ENCODE measurements at places on chromosomes 5 and 9. TPM values are rescaled to one million over a fixed set of nuclear protein-coding genes. Genes with fewer than 3 reads are reported as not detected.

DNA sequence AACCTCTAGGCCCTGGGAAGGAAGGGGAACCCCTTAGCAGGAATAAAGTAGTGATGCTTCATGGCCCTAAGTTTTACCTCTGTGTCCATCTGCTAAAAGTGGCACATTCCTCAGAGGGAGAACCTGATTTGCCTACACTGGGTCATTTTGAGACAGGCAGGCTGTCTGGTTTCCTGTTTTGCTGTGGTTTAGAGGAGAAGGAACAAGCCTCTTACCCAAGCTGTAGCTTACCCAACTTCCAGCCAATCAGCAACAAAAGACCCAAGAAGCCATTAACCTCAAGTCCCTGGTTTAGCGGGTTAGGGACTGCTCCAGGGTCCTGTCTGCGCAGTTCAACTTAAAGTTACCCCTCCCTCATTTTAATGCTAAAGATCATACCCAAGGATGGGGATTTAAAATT lies 411.0 kb downstream of the MAT2B start:
- no peak overlapping the region for H3K27ac ChIP-seq
- no peak overlapping the region for H3K4me3 ChIP-seq
- no peaks in the 10 kb centered on the region for H3K36me3 ChIP-seq
- no peak for DNase-seq
- no peaks in the 10 kb centered on the region for H3K27me3 ChIP-seq
- H3K4me1 ChIP-seq: no peaks in the 10 kb centered on the region

FUT7 gene
- not detected for total RNA-seq

DNA sequence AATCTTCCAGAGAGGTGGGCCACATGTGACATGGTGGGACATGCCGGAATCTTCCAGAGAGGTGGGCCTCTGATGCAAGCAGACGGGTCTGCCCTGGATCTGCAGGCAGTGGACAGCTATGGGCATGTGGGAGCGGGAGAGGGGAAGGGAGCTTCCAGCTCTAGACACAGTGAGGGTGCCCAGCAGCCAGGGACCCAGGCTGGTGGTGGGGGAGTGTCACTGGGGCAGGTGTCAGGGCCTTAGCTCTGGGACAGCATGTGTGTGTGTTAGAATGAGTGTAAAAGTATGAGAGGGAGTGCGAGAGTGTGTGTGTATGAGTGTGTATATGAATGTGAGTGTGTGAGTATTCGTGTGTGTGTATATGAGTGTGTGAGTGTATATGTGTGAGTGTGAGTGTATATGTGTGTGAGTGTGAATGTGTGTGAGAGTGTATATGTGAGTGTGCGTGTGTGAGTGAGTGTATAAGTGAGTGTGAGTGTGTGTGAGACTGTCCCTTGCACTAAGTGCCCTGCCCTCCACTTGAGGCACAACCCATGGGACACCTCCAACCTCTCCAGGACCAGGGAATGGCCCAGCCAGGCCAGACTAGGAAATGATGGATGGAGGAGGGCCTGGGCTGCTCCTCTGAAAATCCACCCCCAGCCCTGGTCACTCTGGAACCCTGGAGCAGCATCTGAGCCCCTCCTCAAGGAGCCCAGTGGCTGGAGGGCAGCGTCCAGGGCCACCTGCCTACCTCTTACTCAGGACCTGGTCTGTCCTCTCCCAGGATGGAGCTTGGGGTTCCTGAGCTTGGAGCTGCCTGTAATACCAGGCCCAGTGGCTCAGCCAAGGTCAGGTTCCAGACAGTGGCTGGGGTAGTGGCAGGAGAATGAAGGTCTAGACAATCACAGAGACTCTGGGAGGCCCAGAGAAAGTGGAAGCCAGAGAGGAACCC lies 122.2 kb downstream of the C9orf50 start:
- H3K36me3 ChIP-seq: 0 out of 2 replicates have a peak, but pooled peaks cover 5% of the 10 kb centered on the region
- H3K4me3 ChIP-seq: no peak overlapping the region
- H3K27me3 ChIP-seq: no peaks in the 10 kb centered on the region
- no peak overlapping the region for H3K27ac ChIP-seq
- no peak for DNase-seq

- no peak overlapping the region for H3K4me3 ChIP-seq
- H3K27me3 ChIP-seq: no peaks in the 10 kb centered on the region
- H3K4me1 ChIP-seq: peaks cover 30% of the 10 kb centered on the region
- H3K27ac ChIP-seq: 0 out of 2 replicates have a peak overlapping the region, but pooled peaks have one; percentile 33
- no peak for DNase-seq
Observed at GRCh38 chr5:163407034-163407655, 30.2 kb upstream of the CCNG1 start.

- H3K27ac ChIP-seq: no peak overlapping the region
- peaks cover 9% of the 10 kb centered on the region for H3K4me1 ChIP-seq
- DNase-seq: no peak
- no peaks in the 10 kb centered on the region for H3K27me3 ChIP-seq
Observed at GRCh38 chr5:80777347-80778287, 122.8 kb upstream of the DHFR start.

All from PC-9 (cell line).